ENCODE measurements at places on chromosomes 13 and 19. TPM values are rescaled to one million over a fixed set of nuclear protein-coding genes. Genes with fewer than 3 reads are reported as not detected.
A peak's percentile ranks its signal among the peaks of the same experiment; 100 is the strongest.

METTL21C gene
- not detected for total RNA-seq

BORA gene
- total RNA-seq = 1.5 TPM

CNFN gene
- total RNA-seq = 1.1 TPM

TLE6 gene
- total RNA-seq = 0.65 TPM

IL4I1 gene
- 0.84 TPM for total RNA-seq

DNA sequence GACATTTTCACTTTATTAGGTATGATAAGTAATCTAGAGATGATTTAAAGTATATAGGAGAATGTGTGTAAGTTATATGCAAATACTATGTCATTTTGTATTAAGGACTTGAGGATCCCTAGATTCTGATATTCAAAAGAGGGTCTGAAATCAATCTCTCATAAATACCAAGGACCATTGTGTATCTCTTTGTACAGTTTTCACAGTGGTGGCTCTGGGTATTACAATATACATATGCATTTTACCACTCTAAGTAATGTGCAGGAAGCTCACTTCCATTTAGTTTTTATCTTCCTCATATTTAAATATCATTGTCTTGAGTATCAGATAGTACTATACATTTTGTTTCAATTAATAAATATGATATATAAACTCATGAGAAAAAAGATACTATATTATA lies 862.6 kb upstream of the PCDH20 start:
- no peaks in the 10 kb centered on the region for H3K27me3 ChIP-seq
- H3K36me3 ChIP-seq = no peaks in the 10 kb centered on the region
- no peak for DNase-seq
- H3K27ac ChIP-seq = no peak overlapping the region
- H3K4me1 ChIP-seq = no peaks in the 10 kb centered on the region

GRCh38 chr13:43014162-43014561 lies 9.2 kb upstream of the DNAJC15 start:
- no peaks in the 10 kb centered on the region for H3K36me3 ChIP-seq
- no peak overlapping the region for H3K4me3 ChIP-seq
- no peaks in the 10 kb centered on the region for H3K27me3 ChIP-seq
- no peaks in the 10 kb centered on the region for H3K4me1 ChIP-seq

- H3K4me1 ChIP-seq = no peaks in the 10 kb centered on the region
- H3K27me3 ChIP-seq = no peaks in the 10 kb centered on the region
- no peak for DNase-seq
- H3K27ac ChIP-seq = no peak overlapping the region
These were observed 30.7 kb downstream of the PDS5B start for GRCh38 chr13:32616883-32617511.

GRCh38 chr13:96460609-96461008 lies 370.7 kb downstream of the HS6ST3 start:
- H3K27me3 ChIP-seq = no peaks in the 10 kb centered on the region
- no peaks in the 10 kb centered on the region for H3K36me3 ChIP-seq
- DNase-seq = no peak

GRCh38 chr13:46575818-46576221 lies 22.9 kb downstream of the LRCH1 start:
- no peaks in the 10 kb centered on the region for H3K27me3 ChIP-seq
- peaks cover 19% of the 10 kb centered on the region for H3K4me1 ChIP-seq
- DNase-seq = no peak
- peak overlapping the region; percentile 57 for H3K27ac ChIP-seq
- no peaks in the 10 kb centered on the region for H3K36me3 ChIP-seq
- peak overlapping the region; percentile 16 for H3K4me3 ChIP-seq

- H3K27ac ChIP-seq = no peak overlapping the region
- no peaks in the 10 kb centered on the region for H3K36me3 ChIP-seq
- peak; percentile 93 for DNase-seq
- H3K4me3 ChIP-seq = no peak overlapping the region
These were observed 15.7 kb downstream of the PLIN3 start for GRCh38 chr19:4851551-4852290.

GRCh38 chr19:27767234-27767633 lies 1445.7 kb downstream of the UQCRFS1 start:
- H3K4me3 ChIP-seq = no peak overlapping the region
- no peaks in the 10 kb centered on the region for H3K27me3 ChIP-seq
- H3K27ac ChIP-seq = no peak overlapping the region
- no peak for DNase-seq

GRCh38 chr19:31511696-31512095 lies 162.5 kb upstream of the TSHZ3 start:
- no peaks in the 10 kb centered on the region for H3K36me3 ChIP-seq
- H3K4me1 ChIP-seq = no peaks in the 10 kb centered on the region
- no peak for DNase-seq
- no peak overlapping the region for H3K27ac ChIP-seq
- no peaks in the 10 kb centered on the region for H3K27me3 ChIP-seq

DNA sequence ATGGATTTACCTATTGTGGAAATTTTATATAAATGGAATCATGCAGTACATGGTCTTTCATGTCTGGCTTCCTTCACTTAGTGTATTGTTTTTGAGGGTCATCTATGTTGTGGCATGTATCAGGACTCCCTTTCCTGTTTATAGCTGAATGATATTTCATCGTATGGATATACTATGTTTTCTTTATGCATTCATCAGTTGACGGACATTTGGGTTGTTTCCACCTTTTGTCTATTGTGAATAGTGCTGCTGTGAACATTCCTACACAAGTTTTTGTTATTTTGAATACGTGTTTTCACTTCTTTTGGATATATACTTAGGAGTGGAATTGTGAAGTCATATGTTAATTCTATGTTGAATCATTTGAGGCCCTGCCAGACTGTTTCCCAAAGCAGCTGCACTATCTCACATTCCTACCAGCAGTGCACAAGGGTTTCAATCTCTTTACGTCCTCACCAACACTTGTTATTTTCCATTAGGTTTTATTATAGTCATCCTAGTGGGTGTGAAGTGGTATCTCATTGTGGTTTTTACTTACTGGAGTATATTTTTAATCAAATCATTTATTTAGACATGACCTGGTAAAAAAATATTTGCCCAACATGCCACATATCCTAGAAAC lies 262.7 kb downstream of the DLEU7 start:
- H3K4me1 ChIP-seq = peaks cover 5% of the 10 kb centered on the region
- H3K27me3 ChIP-seq = no peaks in the 10 kb centered on the region
- no peaks in the 10 kb centered on the region for H3K36me3 ChIP-seq
- H3K27ac ChIP-seq = peak overlapping the region; percentile 82

DNA sequence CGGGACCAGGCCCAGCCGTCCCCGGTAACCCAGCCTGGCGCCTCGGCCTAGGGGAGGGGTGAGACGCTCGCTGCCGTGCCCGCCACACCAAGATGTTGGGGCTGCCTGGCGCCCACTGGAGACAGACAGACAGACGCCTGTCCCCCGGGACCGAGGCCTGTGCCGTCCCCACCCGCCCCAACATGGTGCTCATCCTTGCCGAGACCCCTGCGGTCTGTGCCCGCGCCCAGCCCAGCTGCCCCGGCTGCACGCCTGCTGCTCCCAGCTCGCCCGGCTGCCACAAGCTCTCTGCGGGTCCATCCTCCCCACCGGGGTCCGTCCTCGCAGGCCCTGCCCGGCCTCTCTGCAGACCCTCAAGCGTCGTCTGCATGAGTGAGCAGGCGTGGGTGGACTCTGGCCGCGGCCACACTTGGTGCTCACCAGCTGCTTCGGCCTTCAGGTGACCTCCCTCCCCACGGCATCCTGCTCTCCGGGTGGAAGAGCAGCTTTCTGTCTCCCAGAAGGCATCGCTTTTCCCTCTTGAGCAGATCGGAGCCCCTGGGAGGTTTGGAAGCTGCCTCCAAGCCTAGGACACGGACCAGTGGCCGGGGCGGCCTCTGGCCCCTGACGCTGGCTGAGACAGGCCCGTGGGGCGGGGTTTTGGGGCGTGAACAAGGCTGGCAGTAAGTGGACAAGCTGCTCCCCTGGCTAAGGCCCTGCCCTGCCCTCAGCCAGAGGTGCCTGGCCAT lies 6.7 kb upstream of the TMPRSS9 start:
- no peak overlapping the region for H3K27ac ChIP-seq
- H3K4me3 ChIP-seq = no peak overlapping the region
- no peaks in the 10 kb centered on the region for H3K36me3 ChIP-seq
- no peaks in the 10 kb centered on the region for H3K27me3 ChIP-seq
- H3K4me1 ChIP-seq = no peaks in the 10 kb centered on the region

DNA sequence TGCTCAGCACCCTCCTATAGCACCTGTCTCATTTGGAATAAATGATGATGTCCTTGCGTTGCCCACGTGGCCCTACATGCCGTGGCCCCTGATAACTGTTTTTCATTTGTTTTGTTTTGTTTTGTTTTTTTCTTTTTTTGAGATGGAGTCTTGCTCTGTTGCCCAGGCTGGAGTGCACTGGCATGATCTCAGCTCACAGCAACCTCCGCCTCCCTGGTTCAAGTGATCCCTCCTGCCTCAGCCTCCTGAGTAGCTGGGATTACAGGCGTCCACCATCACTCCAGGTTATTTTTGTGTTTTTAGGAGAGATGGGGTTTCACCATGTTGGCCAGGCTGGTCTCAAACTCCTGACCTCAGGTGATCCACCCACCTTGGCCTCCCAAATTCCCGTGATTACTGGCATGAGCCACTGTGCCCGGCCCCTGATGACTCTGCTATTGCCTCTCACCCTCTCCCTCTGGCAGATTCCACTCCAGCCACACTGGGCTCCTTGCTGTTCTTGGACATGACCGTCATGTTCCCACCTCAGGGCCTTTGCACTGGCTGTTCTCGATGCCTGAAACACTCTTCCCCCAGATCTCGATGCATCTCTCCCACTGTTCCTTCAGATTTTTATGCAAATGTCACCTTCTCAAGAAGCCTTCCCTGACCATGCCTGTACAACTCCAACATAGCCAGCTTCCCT lies 7.4 kb downstream of the C5AR2 start:
- no peak overlapping the region for H3K4me3 ChIP-seq
- no peaks in the 10 kb centered on the region for H3K27me3 ChIP-seq
- no peak for DNase-seq
- no peaks in the 10 kb centered on the region for H3K4me1 ChIP-seq
- no peak overlapping the region for H3K27ac ChIP-seq
- no peaks in the 10 kb centered on the region for H3K36me3 ChIP-seq

GRCh38 chr19:48175578-48175977 lies 5.1 kb downstream of the ZSWIM9 start:
- H3K4me1 ChIP-seq = no peaks in the 10 kb centered on the region
- no peak overlapping the region for H3K4me3 ChIP-seq
- no peaks in the 10 kb centered on the region for H3K27me3 ChIP-seq

- no peak overlapping the region for H3K27ac ChIP-seq
- no peaks in the 10 kb centered on the region for H3K27me3 ChIP-seq
- DNase-seq = no peak
- peaks cover 2% of the 10 kb centered on the region for H3K36me3 ChIP-seq
- H3K4me3 ChIP-seq = no peak overlapping the region
These were observed 38.1 kb downstream of the NUFIP1 start for GRCh38 chr13:44951184-44951583.

Measured in aorta (tissue), 5 donors.